ENCODE measurements at places on chromosomes 11 and 22. TPM values are rescaled to one million over a fixed set of nuclear protein-coding genes. Genes with fewer than 3 reads are reported as not detected.

The B4GALNT4 gene
- total RNA-seq = 1.1 TPM

The OR52B6 gene
- not detected for total RNA-seq

The NAA40 gene
- 29.3 TPM for total RNA-seq

The SLC16A8 gene
- total RNA-seq = 0.41 TPM

The RIMBP3C gene
- total RNA-seq = 0.18 TPM

The KDM4D gene
- 1.3 TPM for total RNA-seq

The OR10A6 gene
- not detected for total RNA-seq

Measured in right cardiac atrium (tissue), 5 donors.